BE2C (cell line): ENCODE measurements at places on chromosomes 3 and 15.
A peak's percentile ranks its signal among the peaks of the same experiment; 100 is the strongest.

GRCh38 chr15:32994810-32995424 lies 199.6 kb downstream of the FMN1 start:
- no peak for DNase-seq

- no peak for DNase-seq
These were observed 60.7 kb upstream of the USP50 start for GRCh38 chr15:50607129-50607528.

DNA sequence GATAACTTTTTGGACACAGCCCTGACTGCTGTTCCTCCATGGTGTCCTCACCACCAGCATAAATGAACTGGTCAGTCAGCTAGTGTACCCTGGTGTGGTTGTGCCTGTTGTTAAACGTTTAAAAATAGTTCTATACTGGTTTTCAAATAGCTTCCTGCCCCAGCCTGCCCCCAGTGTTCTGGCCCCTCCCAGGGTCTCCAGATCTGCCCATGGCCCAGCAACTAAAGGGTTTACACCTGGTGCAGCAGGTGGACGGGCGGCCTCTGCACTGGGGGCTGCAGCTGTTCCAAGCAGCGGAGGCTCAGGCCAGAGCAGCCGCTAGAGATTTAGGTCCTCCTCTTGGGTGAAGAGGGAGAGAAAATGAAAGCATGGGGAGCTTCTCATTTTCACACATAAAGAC lies 6.1 kb upstream of the NR2E3 start:
- DNase-seq: no peak

DNA sequence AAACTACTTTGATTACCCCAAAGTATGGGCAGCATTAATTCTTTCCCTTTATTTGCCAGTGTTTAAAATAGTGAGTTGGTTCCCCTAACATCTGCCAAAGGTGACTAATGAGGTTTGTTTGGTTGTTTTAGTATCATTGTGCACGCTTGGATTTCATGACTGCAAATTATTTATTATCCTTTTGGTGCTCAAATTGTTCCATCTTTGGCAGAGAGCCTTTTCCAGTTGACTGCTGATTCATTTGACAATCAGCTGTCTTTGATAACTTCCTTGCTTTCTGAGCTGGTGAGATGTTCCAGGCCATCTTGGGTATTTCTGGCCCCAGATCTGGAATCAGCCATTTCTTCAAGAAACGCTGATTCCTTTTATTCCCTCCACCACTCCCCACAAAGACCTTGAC lies 8.9 kb downstream of the DLEC1 start:
- DNase-seq: no peak

- no peak for DNase-seq
These were observed 239.9 kb downstream of the EPHB1 start for GRCh38 chr3:135034891-135035440.

DNA sequence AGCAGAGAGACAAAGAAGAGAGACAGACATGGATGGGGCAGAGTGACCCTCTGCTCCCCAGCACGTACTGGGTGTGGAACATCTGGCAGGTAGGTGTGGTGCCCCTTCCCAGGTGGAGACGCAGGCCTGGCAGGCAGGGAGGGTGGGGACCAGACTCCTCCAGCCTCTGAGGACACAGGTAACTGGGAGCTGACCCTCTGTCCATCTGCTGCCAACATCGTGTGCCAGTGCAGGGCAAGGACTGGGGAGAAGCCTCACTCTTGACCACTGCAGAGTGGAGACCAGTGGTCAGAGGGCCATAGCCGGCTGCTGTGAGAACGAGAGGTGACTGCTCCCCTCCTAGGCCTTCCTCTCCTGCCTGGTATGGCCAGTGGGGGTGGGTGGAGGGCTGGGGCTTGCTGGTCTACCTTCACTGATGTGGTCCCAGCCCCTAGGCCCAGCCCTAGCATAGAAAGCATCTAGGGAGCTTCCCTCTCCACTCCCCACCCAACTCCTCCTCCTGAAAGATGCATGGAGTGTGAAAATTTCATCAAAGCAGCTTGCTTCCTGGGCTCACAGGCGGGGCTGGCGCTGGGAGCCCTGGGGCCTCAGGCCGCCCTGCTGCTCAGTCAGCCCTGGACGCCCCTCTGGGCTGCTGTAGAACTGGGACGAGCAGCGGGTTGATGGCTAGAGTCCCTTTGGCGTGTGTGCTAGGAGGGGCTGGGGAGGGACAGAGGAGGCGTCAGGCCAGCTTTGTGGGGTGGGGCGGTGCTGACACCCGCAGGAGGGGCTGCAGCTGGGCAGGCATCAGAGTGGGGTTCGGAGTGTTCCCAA lies 90.3 kb downstream of the PLXNA1 start:
- peak; percentile 43 for DNase-seq

GRCh38 chr3:46006238-46007032 lies 10.8 kb upstream of the FYCO1 start:
- no peak for DNase-seq

DNA sequence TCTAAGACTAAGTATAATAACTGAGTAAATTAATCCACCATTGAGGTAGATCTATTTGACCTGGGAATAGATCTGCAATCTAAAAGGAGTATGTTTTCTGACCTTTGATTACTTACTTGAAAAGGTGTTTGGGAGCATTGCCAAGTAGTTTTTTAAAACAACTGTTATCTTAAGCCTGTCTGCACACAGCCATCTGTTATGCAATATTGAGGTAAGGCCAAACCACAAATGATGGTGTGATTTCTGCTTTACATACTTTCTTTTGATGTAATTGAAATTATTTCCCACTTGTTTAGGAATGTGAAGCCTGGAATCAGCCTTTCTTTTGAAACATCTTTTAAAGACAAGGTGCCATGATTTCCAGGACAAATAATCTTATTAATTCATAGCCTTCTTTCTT lies 274.0 kb downstream of the BBX start:
- DNase-seq: no peak

DNA sequence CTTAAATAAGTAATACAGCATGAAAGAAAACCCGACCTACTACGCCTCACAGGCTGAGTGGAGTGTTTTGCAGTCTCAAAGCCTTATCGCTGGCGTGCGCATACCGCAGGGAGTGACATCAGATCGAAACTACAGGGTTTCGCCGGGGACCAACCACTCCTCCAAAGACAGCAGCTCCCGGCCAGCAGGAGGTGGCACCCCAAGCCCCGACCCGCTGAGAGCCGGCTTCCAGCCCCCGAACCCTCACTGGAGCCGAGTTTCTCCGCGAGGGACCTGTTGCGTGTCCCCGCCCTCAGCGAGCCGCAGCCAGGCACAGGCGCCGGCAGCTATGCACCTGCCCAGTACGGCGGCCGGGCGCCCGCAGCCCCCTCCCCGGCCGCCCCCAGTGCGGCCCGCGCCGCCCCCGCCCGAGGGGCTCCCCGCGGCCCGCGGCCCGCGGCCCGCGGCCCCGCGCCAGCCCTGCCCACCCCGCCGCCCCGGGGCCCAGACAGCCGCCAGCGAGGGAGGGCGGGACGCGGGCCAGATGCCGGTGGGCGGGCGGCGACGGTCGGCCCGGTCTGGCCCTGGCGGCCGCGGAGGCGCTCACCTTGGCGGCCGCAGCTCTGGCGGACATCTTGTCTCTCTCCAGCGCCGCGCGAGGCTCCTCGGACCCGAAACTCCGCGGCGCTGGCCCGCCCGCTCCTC lies 710 bp downstream of the TJP1 start:
- peak; percentile 71 for DNase-seq

GRCh38 chr15:89725064-89725463 lies 26.0 kb downstream of the MESP1 start:
- DNase-seq: no peak

DNA sequence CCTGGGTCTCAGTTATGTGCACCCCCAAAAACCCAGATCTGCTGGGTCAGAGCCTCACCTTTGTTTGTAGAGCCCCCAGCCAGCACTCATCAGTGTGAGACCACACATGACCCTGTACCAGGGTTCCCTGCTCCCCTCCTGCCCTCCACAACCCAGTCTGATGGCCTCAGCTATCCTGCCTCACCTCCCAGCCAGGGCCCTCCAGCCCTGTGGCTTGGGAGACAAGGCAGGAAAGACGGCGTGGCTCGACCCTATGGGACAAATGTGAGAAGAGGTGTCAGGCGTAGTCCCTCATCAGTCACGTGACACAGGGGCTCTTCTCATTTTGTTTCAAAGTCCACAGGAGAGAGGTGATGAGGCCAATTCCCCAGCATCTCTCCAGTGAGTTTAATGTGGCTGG lies 28.3 kb upstream of the PRR23E start:
- no peak for DNase-seq

- DNase-seq: no peak
These were observed 569.7 kb upstream of the MDFIC2 start for GRCh38 chr3:70882104-70882503.

DNA sequence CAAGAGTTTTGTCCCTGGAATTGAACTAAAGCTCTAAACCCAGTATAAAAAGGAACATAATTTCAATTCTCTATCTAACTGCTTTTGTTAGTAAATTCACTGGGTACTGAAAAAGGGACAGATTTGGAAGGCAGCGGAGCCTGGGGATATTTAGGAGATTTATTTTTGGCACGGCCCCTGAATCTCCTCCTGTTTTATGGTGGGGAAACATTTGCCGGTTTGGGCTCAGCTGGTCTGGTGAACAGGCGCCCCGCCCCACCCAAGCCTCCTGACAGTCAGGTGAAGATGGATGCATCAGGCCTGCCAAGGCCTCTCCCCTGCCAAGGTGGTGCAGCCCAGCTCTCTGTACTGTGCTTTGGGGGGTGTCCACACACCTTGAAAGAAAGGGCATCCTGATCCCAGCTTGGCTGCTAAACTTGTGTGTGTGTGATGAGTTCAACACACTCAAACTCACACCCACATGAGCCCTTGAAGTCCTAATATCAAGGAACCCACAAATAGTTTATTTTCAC lies 46.3 kb downstream of the EBLN2 start:
- DNase-seq: no peak

DNA sequence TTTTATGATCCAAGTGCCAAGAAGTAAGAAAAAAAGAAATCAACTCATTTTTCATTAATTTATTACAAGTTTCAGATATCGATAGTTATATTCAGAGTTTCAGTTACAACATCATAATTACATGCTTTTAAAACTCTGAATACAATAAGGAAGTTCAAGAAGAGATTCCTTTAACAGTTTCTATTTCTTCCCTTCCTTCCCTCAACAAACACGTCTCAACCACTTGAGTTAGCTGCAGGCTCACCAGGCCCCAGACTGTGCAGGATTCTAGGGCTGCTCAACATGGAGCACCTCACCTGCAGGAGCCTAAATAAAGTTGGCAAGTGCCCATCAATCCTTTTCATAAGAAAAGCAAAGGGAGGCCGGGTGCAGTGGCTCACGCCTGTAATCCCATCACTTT lies 79.2 kb upstream of the FNDC3B start:
- DNase-seq: no peak

DNA sequence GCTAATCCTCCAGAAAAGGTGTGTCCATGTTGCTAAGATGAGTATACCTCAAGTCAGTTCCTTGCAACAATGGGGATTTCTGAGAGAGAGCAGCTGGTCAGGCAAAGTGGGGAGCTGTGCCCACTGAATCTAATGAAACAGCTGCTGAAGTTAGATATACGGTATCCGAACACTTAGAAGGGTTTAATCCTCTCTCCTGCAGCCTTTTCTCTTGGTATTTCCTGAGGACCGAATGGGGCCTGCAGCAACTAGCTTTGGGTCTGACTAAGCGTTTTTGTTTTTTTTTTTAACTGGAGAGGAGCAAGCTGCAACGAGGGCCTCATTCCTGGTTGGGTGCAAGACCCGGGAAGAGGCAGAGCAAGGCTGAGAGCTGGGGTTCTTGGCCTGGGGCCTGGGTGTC lies 37.6 kb upstream of the BNC1 start:
- no peak for DNase-seq

DNA sequence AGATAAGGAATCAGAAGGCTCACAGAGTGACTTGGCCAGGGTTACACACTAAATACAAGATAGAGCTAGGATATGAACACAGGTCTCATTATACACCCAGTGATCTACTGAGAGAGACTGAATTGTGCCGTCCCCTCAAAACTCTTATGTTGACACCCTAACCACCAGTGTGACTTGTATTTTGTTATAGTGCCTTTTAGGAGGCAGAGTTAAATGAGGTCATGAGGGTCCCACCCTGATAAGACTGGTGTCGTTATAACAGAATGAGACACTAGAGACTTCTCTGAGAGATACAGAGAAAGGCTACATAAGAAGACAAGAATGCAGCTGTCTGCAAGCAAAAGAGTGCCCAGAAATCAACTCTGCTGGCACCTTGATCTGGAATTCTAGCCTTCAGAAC lies 12.6 kb downstream of the KPNA1 start:
- DNase-seq: no peak

DNA sequence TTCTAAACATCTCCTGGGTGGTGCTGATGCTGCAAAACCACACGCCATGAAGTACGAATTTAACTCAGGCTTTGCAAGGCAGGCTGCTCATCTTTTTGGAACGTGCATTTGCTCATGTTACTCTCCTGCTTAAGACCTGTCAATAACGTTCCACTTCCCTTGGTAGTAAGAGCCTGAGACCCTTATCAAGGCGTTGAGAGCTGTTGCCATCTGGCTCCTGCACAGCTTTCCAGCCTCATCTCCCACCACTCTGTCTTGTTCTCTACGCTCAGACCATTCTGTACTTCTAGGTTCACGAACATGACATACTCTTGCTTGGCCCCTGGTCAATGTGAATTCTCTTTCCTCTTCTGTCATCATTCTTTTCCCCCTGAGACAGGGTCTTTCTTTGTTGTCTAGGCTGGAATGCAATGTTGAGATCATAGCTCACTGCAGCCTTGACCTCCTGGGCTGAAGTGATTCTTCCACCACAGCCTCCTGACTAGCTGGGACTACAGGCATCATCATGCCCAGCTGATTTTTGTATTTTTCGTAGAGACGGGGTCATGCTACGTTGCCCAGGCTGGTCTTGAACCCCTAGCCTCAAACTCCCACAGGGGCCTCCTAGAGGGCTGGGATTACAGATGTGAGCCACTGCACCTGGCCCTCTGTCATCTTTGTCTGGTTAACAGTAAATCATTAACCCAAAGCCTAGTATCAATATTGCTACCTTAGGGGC lies 202.8 kb downstream of the CADPS start:
- DNase-seq: no peak

DNA sequence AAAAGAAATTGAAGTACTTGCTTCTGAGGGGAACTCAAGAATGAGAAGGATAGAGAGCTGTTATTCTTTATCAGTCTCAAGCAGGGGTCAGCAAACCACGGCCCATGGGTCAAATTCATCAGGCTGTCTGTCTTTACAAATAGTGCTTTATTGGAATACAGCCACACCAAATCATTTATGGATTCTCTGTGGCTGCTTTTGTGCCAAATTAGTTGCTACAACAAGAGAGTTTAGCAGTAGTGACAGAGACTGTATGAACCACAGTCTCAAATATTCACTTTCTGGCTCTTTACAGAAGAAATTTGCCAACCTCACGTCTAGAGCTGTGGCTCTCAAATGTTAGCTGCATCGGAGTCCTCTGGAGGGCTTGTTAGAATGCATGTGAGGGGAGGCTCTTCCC lies 258.0 kb upstream of the RARB start:
- DNase-seq: no peak
